ENCODE measurements at places on chromosomes 5 and 9.
A peak's percentile ranks its signal among the peaks of the same experiment; 100 is the strongest.

- DNase-seq, result no peak
Measured at GRCh38 chr5:149778303-149779123, 48.4 kb downstream of the PPARGC1B start.

DNA sequence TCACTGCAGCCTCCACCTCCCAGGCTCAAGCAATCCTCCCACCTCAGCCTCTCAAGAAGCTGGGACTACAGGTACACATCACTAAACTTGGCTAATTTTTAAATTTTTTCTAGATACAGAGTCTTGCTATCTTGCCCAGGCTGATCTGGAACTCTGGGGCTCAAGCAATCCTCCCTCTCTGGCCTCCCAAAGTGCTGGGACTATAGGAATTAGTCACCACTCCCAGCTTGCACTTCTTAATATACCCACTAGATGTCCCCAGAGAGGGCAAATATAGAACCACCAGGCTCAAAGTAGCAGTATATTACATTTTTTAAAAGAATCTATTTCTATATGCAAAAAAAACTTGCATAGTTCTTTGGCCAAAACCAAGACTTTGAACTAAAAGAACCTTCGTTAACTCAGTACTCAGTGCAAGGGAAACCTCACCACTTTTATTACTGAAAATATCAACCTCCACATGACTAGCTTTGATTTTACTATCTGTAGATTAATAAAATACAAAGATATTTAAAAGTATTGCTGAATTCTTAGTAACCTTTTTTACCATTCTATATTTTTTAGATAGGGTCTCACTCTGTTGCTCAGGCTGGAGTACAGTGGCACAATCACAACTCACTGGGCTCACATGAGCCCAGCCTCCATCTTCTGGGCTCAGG is 25.8 kb upstream of the HSD17B3 start:
- DNase-seq, result no peak

- DNase-seq, result no peak
Measured at GRCh38 chr5:73186976-73187375, 14.0 kb downstream of the TMEM174 start.

- peak; percentile 59 for DNase-seq
Measured at GRCh38 chr5:141349917-141350619, at the start of gene PCDHGB1. PCDHGB1 (plus strand) TSS chr5:141350099; CDS start chr5:141350261, 162 bp downstream.

DNA sequence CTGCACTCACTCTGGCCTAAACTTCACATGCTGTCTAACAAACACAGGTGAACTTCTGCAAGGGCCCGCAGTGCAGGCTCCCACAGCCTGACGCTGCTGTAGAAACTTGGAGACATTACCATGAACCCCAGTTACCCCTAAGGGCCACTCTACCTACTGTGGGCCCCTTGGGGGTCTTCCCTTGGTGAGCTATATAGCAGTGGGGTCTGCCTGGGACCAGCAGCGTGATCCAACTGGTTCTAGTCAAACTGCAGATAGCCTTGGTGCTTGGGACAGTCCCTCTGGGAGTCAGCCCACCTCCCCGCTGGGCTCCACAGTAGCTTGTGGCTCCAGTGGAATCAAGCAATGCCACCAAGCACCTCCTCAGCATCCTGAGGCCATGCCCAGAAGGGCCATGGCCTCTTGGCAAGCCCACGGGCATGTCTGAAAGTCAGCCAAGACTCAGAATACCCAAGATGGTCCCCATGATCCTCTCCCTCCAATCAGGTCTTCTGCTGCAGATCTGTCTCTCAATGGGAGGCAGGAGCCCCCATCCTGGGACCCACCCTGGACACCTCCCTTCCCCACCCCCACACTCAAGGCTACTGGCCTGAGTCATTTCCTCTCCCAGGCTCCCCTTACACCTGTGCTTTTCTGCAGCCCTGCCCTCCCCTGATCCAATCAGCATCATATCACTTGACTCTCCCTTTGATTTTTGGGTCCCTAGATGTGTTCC is 230.0 kb upstream of the IRX1 start:
- DNase-seq, result peak; percentile 25

DNA sequence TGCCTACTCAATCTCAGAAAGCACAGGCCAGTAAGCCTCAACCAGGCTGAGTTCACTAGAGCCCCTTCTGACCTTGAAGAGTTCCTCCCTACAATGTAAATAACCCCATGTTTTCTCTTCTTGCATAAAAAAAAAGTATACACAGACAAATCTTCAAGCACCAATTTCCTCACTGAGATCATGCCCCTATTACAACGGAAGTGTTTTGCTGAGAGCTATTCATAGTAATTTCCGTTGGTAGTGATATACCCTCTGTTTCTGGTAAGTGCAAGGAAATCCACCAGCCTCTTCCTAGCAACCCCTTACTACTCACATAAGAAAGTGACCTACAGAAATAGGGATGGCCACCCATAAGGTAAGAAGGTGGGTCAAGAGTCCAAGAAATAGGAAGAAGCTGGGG is 76.4 kb upstream of the TARS1 start:
- DNase-seq, result no peak

GRCh38 chr5:124132843-124133242 is 613.6 kb downstream of the ZNF608 start:
- DNase-seq, result no peak

DNA sequence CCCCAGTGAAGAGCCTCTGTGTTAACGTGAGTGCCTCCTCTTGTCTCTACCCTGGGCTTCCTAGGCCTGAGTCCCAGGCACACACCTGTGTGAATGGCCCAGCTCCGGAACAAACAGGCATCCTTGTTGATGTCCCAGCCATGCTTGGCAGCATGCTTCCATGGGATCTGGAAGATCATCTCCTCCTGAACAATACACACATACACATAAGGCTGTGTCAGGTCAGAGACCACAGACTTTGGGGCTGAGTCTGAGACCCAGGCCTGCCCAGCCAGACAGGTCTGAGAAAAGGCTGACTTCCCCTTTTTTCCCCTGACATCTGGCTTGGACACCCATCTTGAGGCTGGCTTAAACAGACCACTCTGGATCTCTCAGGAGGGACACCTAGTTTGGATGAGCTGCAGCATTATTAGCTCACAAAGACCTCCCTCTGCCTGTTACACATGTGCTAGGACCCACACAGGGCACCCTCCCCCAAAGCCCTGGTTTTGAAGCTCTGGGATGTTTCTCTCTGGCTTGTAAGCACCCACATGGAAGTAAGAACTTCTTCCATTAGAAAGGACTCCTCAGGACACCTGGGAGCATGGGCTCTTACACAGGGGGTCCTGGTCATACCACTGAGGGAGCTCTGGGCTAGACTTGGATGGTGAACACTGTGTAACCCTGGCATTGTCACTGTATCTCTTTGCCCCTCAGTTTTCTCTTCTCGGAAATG is 2.6 kb downstream of the IRF1 start:
- DNase-seq, result peak; percentile 22

- DNase-seq, result no peak
Measured at GRCh38 chr5:15363601-15364000, 136.4 kb upstream of the FBXL7 start.

- no peak for DNase-seq
Measured at GRCh38 chr5:148746826-148747535, 79.4 kb upstream of the ADRB2 start.

GRCh38 chr5:151931260-151931659 is 6.6 kb upstream of the GLRA1 start:
- no peak for DNase-seq

GRCh38 chr5:118996098-118996497 is 7.8 kb upstream of the DTWD2 start:
- DNase-seq, result no peak

DNA sequence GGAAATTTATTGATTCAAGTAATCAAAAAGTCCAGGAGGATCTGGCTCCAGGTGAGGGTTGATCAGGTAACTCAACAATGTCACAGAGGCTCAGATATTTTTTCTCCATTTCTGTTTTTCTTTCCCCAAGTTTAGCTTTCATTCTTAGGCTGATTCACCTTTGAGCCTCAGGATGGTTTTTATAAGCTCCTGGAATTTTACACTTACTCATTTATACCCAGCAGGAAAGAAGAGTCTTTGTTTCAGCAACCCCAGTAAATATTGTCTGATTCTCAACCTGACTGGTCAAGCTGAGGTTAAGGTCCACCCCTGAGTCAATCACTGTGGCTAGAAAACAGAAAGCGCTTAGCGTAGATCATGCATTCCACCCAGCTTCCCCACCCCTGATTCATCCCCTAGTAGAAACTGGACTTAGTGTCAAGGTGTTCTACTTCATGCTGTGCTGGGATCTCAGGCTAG is 500.6 kb downstream of the KIF4B start:
- DNase-seq, result no peak

GRCh38 chr9:8206720-8207119 is 407.1 kb upstream of the DMAC1 start:
- no peak for DNase-seq

DNA sequence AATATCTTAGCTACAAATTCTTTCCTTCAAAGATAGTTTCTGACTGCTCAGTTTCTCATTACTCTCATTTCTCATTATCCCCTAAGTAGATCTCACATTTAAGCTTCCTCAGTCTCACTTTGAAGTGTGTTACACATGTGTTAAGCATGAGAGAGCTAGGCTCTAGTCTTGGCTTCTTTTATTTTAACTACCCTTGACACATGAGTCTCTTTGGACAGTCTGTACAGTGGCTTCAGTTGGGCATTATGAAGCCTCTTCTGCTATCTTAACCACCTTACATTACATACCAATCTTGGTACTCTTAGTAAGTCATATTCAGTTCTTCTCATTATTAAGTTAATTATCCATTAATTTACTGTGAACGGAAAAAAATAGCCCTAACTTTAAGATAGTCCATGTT is 232.5 kb downstream of the FBXL17 start:
- no peak for DNase-seq

DNA sequence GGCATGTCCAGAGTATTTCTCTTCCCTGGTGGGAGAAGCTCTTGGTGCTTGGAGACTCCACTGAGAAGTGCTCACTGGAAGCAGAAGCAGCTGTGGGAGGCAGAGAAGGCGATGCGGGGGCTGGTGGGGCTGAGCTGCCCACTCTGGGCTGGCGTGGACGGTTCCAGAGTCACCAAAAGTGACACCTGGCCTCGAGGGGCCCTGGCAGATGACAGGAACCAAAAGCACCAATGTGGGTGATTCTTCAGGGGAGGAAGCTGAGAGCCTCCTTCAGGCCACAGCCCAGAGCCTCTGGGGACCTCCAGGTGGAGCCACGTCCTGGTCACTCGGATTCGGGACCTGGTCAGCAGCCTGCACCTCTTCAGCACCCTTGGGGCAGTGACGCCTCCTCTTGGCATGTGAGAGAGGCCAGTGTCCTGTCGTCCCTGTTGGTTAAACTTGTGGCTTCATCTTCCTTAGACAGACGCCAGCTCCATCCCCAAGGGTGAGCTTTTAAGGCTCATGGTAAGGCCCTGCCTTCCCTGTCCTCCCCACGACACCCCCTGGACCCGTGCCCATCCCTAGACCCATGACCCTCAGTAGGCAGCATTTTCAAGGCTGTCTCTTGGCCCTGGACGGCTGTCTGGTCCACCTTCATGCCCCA is 78.7 kb upstream of the IRX4 start:
- peak; percentile 36 for DNase-seq

DNA sequence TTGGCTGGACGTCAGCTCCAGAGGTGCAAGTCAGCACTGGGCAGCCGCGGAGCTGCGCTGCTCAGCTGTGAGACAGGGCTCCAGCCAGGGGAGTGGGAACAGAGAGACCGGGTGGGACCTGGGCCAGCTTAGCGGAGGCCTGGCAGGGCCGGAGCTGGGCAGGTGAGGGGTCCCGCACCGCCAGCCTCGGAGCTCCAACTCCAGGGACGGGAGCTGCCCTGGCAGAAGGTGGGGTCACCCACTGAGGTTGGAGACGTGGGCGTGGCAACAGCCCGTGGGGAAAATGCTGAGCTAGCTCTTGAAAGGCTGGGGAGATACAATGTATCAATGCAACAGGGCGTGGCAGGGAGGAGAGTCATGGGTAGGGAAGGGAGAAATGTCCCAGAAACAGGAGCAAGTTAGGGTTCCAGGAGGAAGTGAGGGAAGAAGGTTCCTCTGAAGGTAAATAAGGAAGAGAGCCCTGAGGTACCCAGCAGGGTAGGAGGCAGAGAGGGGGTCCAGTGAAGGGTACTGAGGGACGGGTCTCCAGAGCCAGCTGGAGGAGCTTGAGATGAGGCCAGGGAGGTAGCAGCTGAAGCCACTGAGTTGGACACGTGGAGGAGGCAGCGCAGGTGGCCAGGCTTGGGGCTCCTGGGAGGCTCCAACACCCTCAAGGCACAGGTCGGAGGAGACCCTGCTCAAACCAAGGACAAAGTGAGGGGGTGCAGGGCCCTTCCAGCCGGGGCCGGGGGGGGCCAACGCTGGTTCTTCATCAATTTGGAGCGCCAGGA is 736 bp upstream of the NKD2 start:
- no peak for DNase-seq

GRCh38 chr9:37466037-37466709 is 923 bp upstream of the ZBTB5 start:
- DNase-seq, result peak; percentile 89

Measured in ecto neural progenitor cell (in vitro differentiated cells).